PC-3 (cell line): ENCODE measurements at places on chromosomes 2 and 18. TPM values are rescaled to one million over a fixed set of nuclear protein-coding genes. Genes with fewer than 3 reads are reported as not detected.

DNA sequence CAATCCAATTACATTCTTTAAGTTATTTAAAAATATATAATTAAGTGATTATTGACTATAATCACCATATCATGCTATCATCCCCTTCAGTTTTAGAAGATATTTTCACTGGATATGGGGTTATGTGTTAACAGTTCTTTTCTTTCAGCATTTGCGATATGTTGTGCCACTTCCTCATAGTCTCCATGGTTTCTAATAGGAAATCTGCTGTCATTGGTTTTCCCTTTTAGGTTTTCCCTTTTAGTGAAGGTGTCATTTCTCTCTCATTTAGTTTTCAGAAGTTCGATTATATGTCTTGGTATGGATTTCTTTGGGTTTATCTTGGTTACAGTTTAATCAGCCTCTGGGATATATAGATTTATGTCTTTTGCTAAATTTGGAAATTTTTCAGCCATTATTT, 34.8 kb upstream of the EPG5 start:
- no peak for DNase-seq
- H3K27ac ChIP-seq: no peak overlapping the region
- no peaks in the 10 kb centered on the region for H3K27me3 ChIP-seq
- no peaks in the 10 kb centered on the region for H3K36me3 ChIP-seq
- no peaks in the 10 kb centered on the region for H3K4me1 ChIP-seq
- H3K4me3 ChIP-seq: no peak overlapping the region

Gene GCC2
- total RNA-seq: 7.3 and 10.1 TPM in 2 replicates

DNA sequence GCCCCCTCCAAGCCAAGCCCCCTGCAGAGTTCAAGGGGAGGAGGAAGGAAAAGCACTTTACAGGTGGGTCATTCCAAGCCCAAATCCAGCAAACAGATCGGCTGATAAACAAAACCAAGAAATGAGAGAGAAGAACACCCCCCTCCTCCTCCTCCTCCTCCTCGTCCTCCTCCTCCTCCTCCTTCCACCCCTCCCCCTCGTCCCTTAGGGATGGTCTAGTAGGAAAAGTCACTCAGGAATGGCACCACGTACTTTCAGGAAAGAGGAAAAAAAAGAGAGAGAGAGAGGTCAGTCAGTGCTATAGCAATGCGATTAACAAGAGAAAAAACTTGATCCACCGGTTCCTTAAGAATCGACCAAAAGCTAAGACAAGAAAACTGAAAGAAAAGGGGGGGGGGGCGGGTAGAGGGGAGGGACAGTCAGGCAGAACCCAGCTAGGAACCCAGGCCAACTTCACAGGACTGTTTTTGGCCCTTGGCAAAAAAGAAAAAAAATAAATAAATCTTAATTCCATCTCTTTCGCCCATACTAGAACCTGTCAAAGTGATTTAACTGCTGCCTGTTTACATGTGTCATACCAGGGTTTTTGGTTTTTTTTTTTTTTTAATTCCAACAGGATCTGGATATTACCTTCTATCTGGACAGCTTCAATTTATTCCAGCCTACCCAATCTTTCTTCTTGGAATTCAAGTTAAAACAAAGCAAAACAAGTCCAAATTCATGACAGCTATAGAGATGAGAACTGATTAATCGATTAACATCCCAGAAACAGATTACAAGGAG, 906 bp downstream of the IKZF2 start:
- peak; percentile 81 for DNase-seq
- no peaks in the 10 kb centered on the region for H3K27me3 ChIP-seq
- H3K27ac ChIP-seq: peak overlapping the region; percentile 72
- peaks cover 24% of the 10 kb centered on the region for H3K4me1 ChIP-seq
- H3K36me3 ChIP-seq: no peaks in the 10 kb centered on the region

GRCh38 chr2:203340791-203341487, 12.7 kb downstream of the ABI2 start:
- peak overlapping the region; percentile 20; the same call in 1 of the 2 replicates for H3K4me3 ChIP-seq
- DNase-seq: peak; percentile 97
- peak overlapping the region; percentile 77 for H3K27ac ChIP-seq
- H3K36me3 ChIP-seq: peaks cover 19% of the 10 kb centered on the region
- H3K27me3 ChIP-seq: no peaks in the 10 kb centered on the region

DNA sequence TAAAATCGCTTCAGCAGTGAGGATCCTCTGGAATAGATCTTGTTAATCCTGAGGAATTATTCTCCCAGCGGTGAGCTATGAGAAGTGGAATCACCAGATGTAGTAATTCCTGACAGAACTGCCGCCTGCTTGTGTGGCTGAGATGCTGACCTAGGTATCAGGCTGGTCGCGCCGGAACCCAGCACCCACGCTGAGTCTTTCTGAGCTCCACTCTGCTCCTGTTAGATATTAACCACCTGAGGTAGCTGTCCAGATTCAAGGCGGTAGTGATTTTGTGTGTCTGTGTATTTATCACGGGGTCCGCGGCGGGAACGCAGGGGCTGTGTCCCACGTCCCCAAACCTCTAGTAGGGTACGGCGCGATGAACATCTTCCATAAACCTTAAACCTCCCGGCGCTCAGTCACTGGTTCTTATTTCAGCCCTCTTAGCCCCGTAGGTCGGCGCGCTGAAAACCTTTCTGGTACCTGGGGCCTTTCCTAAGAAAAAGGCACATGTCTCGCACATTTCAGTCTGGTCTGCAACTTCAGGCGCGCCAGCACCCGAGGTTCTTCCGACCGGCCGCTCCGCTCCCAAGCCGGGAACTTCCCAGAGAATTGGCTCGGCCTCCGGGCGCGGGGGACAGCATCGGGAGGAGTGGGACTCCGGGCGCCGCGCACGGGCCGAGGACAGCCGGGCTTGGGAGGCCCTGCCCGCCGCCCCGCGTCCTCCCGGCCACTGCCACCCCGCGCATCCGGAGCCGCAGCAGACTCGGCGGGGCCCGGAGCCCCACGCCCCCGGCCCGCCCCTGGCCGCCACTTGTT, 542 bp upstream of the CNNM3 start:
- peak overlapping the region; percentile 76 for H3K4me3 ChIP-seq
- no peaks in the 10 kb centered on the region for H3K36me3 ChIP-seq
- no peaks in the 10 kb centered on the region for H3K27me3 ChIP-seq
- H3K4me1 ChIP-seq: peaks cover 18% of the 10 kb centered on the region
- peak; percentile 34 for DNase-seq

DNA sequence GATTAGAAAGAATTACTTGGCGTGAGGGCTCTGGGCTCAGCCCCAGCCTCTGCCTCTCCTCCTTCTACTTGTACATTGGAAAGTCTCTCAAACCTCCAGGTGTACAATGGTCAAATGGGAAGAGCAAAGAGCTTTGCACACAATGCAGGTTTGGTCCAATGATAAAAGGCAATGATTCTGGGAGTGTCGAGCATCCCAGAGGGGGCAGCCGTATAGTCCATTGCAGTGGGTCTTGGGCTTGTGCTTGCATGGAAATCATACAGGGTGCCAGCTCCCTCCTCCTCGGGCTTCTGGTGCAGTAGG, 98.0 kb upstream of the NCK2 start:
- no peaks in the 10 kb centered on the region for H3K27me3 ChIP-seq
- no peaks in the 10 kb centered on the region for H3K36me3 ChIP-seq
- H3K4me3 ChIP-seq: no peak overlapping the region
- no peak for DNase-seq

Gene IL36A
- total RNA-seq: not detected in 2 replicates

Gene DSC3
- 11.1 and 14.6 TPM in 2 replicates for total RNA-seq

DNA sequence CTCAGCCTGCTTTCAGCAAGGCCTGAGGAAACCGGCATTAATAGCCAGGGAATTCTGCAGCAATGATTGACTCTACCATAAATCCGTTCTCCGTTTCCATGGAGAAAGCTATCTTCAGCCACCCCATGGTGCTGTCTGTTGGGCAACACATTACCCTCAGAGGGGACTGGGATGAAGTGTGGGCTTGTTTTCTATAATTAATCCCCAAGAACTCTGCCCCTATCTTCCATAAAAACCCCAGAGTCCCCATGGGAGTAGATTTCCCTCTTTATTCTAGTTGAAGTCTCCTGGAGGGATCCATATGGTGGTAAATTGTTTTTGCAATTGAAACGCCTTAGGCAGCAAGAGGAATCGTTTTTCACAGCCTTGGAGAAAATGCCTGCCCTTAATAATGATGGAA, 9.2 kb downstream of the G6PC2 start:
- H3K36me3 ChIP-seq: no peaks in the 10 kb centered on the region
- DNase-seq: no peak
- no peaks in the 10 kb centered on the region for H3K4me1 ChIP-seq
